ENCODE measurements at places on chromosomes 3 and 15. TPM values are rescaled to one million over a fixed set of nuclear protein-coding genes. Genes with fewer than 3 reads are reported as not detected.

DNA sequence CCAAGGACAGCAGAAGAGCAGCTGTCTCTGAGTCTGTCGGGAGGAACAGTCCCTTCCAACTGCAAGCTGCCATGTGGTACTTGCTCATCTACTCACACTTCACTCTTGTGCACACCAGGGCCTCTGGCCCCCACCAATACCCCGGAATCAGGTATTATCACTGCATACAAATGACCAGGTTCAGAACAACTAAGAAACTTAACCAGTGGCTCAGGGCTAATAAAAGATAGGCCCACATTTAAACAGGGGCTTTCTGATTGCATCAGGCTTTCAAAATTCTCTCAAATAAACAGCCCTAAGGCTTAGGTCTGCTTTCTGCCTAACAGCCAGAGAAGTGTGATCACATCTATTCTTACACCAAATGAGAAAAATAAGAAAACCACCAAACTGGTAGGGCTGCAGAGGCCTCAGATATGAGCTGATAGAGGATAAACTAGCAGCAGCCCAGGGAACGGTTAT, 20.7 kb downstream of the CCDC12 start:
- peaks cover 90% of the 10 kb centered on the region for H3K4me1 ChIP-seq
- H3K27ac ChIP-seq: peak overlapping the region; percentile 86
- H3K27me3 ChIP-seq: no peaks in the 10 kb centered on the region
- no peak overlapping the region for H3K4me3 ChIP-seq

DNA sequence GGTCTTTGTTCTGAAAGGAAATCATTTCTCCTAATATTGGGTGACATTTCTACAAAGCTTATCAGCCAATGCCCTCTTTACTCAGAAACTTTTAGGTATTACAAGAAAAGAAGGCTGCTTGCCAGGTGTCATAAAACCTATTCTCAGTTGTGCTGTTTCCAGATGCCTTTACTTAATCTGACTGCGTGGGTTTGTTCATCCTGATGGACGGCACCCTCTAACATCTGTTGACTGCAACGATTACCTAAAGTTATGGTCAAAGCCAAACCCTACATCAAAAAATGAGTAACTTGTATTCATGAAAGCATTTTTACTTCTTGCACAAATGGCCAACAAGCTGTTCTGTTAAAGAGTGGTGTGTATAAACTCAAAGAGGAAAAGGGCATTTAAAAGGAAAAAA, 207.7 kb upstream of the PDZRN3 start:
- H3K27me3 ChIP-seq: no peaks in the 10 kb centered on the region
- H3K36me3 ChIP-seq: no peaks in the 10 kb centered on the region
- H3K27ac ChIP-seq: no peak overlapping the region
- no peak for DNase-seq

PPP1R14D gene
- total RNA-seq: not detected

- H3K4me3 ChIP-seq: no peak overlapping the region
- H3K36me3 ChIP-seq: no peaks in the 10 kb centered on the region
- H3K27me3 ChIP-seq: no peaks in the 10 kb centered on the region
- no peak for DNase-seq
Observed at GRCh38 chr3:169295912-169296570, 367.5 kb downstream of the MECOM start.

GRCh38 chr3:190444006-190444405, 5.7 kb downstream of the TMEM207 start:
- no peak for DNase-seq
- H3K36me3 ChIP-seq: no peaks in the 10 kb centered on the region
- H3K4me1 ChIP-seq: no peaks in the 10 kb centered on the region
- no peak overlapping the region for H3K27ac ChIP-seq

- DNase-seq: no peak
- H3K27me3 ChIP-seq: no peaks in the 10 kb centered on the region
- H3K27ac ChIP-seq: no peak overlapping the region
- no peaks in the 10 kb centered on the region for H3K4me1 ChIP-seq
- no peak overlapping the region for H3K4me3 ChIP-seq
Observed at GRCh38 chr15:83380059-83380458, 67.1 kb upstream of the SH3GL3 start.

GRCh38 chr3:108505811-108506210, 4.6 kb downstream of the MYH15 start:
- no peak for DNase-seq
- H3K27ac ChIP-seq: no peak overlapping the region
- no peak overlapping the region for H3K4me3 ChIP-seq
- no peaks in the 10 kb centered on the region for H3K27me3 ChIP-seq
- H3K36me3 ChIP-seq: no peaks in the 10 kb centered on the region
- H3K4me1 ChIP-seq: no peaks in the 10 kb centered on the region

DNA sequence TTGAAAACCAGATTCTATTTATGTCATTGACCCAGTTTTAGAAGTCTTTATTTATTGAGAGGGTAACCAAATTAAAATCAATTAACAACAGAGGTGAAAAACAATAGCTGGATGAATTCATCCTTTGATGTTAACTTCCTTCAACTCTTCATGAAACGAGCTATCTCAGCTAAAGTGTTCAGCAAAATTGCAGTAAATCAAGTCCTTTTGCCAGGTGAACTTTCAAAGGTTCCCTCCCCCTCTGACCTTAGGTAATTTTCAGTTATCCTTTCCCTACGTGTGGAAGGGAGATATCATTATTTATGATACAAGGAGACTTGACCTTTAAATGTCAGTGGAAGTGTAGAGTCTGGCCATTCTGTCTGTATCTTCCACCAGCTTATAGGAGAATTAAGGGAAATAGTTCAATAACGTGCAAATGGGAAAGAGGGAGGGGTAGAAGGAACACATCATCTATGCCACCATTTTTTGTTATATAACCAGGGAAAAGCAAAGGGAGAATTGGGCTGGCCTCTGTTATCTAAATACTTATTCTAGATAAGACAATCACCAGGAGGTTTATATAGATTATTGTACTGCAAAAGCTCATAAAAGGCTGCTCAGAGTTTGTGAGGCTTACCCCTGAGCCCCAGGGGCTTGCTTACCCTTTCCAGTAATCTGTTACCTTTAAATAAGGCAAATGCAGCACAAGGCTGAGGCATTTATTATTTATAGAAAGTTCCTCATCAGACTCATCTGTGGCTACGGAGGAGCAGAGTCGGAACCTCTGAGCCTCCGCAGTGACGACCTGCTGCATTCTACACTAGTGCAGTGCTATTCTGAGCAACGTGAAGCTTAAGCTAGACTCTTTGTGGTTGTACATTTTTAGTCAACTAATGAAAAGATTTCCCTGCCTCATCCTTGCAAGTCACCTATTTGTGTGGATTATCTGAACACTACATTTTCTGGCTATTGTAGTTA, 97.7 kb upstream of the ZBED2 start:
- no peaks in the 10 kb centered on the region for H3K4me1 ChIP-seq
- no peaks in the 10 kb centered on the region for H3K36me3 ChIP-seq
- no peak for DNase-seq
- no peak overlapping the region for H3K27ac ChIP-seq
- H3K27me3 ChIP-seq: no peaks in the 10 kb centered on the region

- no peaks in the 10 kb centered on the region for H3K36me3 ChIP-seq
- H3K27ac ChIP-seq: no peak overlapping the region
- no peak overlapping the region for H3K4me3 ChIP-seq
- no peaks in the 10 kb centered on the region for H3K4me1 ChIP-seq
Observed at GRCh38 chr3:10772271-10773161, 43.5 kb upstream of the SLC6A11 start.

CLRN1 gene
- not detected for total RNA-seq

DNA sequence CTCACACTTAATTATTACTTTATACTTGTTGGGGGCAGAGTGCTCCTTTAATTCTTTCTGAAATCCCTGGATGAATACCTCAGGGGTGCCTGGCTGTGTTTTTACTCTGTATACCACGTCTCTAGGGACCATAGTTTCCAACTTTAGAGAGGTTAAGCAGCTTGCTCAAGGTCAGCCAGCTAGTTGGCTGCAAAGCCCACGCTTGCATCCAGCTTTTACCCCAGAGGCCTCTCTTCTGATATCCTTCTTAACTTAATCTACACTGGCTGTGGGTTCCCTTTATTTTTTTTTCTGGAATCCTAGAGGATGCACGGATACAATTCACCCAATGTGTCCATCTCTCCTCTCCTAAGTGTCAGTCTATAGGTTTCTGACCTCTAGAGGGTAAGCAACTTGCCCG, 1.4 kb downstream of the PDZRN3 start:
- no peaks in the 10 kb centered on the region for H3K36me3 ChIP-seq
- H3K27ac ChIP-seq: peak overlapping the region; percentile 90
- H3K4me3 ChIP-seq: peak overlapping the region; percentile 85
- H3K27me3 ChIP-seq: no peaks in the 10 kb centered on the region
- DNase-seq: no peak

GRCh38 chr3:122745369-122746021, 48.1 kb downstream of the HSPBAP1 start:
- H3K27ac ChIP-seq: no peak overlapping the region
- DNase-seq: no peak
- H3K4me3 ChIP-seq: no peak overlapping the region
- no peaks in the 10 kb centered on the region for H3K4me1 ChIP-seq

GRCh38 chr15:84671211-84671610, 13.2 kb upstream of the NMB start:
- H3K36me3 ChIP-seq: peaks cover 5% of the 10 kb centered on the region
- no peak overlapping the region for H3K27ac ChIP-seq
- H3K4me1 ChIP-seq: no peaks in the 10 kb centered on the region
- H3K27me3 ChIP-seq: no peaks in the 10 kb centered on the region
- no peak overlapping the region for H3K4me3 ChIP-seq

DNA sequence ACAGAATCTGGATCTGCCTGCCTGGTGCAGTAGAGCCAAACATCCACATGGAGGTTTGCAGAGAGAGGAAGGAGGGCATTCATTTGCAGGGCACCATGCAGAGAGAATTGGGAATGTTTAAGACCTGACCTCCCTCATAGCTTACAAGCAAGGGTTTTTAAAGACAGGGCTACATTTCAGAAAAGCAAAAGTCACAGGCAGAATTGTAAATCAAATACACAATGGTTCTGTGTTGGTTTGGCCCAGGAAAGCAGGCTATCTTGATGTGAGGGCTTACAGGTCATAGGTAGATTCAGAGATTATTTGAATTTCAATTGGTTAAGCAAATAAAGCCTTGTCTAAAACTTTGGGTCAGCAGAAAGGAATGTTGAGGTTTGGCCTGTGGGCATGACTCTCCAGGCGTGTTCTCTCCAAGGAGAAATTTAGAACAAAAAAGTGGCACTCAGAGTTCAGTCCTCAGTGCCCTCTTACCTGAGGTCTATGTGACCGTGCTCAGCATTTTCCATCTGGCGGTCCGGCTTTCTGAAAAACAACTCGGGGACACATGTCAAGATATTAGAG, 91.5 kb downstream of the CD47 start:
- no peak overlapping the region for H3K27ac ChIP-seq
- no peak for DNase-seq
- H3K36me3 ChIP-seq: no peaks in the 10 kb centered on the region
- H3K4me3 ChIP-seq: no peak overlapping the region

- peaks cover 2% of the 10 kb centered on the region for H3K4me1 ChIP-seq
- H3K4me3 ChIP-seq: no peak overlapping the region
- H3K36me3 ChIP-seq: no peaks in the 10 kb centered on the region
- no peak for DNase-seq
- H3K27me3 ChIP-seq: no peaks in the 10 kb centered on the region
Observed at GRCh38 chr3:23537101-23537551, 268.6 kb upstream of the UBE2E1 start.

DNA sequence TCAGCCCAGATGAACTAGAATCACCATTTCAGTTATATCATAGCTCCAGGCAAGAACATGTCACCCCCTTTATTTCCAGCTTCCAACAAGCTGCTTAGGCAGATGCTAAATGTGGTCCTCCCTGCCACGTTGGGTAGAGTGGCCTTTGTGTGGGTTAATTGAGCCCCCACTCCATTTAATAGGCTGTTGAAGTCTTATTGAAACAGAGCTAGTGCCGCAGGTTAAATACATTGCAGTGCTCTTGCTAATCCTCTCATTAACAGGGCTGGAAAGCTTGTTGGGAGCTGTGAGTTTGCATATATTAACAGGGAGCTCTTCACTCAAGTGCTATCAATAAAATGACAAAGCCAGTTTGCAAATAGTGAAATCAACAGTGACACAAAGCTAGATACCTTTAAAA, 248.4 kb upstream of the CMC1 start:
- no peak overlapping the region for H3K27ac ChIP-seq
- H3K4me3 ChIP-seq: no peak overlapping the region
- DNase-seq: no peak
- no peaks in the 10 kb centered on the region for H3K4me1 ChIP-seq

DNA sequence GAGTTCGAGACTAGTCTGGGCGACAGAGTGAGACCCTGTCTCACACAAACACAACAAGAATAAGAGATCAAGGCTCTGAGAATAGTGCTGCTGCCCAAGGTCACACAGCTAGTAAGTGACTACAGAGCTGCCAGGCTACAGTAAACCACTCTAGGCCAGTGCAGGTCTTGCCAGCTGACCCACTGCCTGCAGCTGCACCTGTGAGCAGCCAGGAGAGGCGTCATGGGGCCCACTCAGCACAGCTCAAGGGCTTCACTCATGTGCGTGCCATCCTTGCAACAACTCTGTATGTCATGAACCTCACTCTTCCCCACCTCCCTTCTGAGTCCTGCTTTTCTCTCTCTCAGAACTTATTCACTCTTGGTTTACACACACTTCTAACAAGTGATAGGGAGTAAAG, 176.7 kb downstream of the SMAD6 start:
- H3K27me3 ChIP-seq: no peaks in the 10 kb centered on the region
- no peaks in the 10 kb centered on the region for H3K4me1 ChIP-seq
- H3K4me3 ChIP-seq: no peak overlapping the region
- H3K27ac ChIP-seq: no peak overlapping the region

GRCh38 chr15:66824424-66824823, 122.4 kb downstream of the SMAD6 start:
- H3K27me3 ChIP-seq: no peaks in the 10 kb centered on the region
- no peak overlapping the region for H3K27ac ChIP-seq
- H3K4me1 ChIP-seq: no peaks in the 10 kb centered on the region
- no peaks in the 10 kb centered on the region for H3K36me3 ChIP-seq

DNA sequence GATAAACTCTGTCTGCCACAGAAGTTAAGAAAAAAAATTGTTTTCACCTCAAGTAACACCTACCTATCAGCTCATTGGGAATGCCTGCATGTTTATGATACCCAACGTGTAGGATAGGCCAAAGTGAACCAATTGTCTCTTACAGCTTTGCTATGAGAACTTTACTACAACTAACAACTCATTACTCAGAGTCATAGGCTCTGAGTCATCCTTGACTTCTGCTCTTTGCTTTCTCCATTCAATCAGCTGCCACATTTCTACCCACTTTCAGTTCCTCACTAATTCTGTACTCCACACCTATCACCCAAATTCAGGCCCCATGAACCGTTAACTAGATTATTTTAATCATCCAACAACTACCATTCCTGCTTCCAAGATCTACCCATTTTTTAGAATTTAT, 843.9 kb downstream of the TUSC7 start:
- H3K4me3 ChIP-seq: no peak overlapping the region
- DNase-seq: no peak
- H3K36me3 ChIP-seq: no peaks in the 10 kb centered on the region
- no peaks in the 10 kb centered on the region for H3K4me1 ChIP-seq
- H3K27ac ChIP-seq: no peak overlapping the region

WNT7A gene
- total RNA-seq: not detected

TRA2B gene
- 119 TPM for total RNA-seq

DNA sequence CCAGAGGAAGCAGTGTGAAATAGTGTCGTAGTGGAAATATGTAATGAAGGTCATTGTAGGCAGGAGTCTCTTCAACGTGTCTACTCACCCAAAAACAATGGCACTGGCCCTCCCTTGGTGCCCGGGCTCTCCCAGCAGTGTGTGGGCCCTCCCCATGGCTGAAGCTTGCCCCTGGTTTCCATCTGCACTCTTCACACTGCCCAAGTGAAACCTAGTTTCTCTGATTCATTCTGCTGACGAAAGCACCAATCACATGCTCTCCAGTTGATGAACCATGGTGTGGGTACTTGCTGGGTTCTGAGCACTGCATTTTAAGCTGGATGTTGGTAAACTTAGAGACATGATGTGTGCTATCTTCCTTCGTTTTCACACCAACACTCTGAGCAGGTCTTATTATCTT, 61.0 kb upstream of the AGBL1 start:
- no peaks in the 10 kb centered on the region for H3K27me3 ChIP-seq
- H3K27ac ChIP-seq: no peak overlapping the region
- H3K4me1 ChIP-seq: no peaks in the 10 kb centered on the region
- no peak overlapping the region for H3K4me3 ChIP-seq

TUBGCP5 gene
- total RNA-seq: 32.3 TPM

Measured in sigmoid colon (tissue), 7 donors.